ENCODE measurements at places on chromosomes 16 and 17.

DNA sequence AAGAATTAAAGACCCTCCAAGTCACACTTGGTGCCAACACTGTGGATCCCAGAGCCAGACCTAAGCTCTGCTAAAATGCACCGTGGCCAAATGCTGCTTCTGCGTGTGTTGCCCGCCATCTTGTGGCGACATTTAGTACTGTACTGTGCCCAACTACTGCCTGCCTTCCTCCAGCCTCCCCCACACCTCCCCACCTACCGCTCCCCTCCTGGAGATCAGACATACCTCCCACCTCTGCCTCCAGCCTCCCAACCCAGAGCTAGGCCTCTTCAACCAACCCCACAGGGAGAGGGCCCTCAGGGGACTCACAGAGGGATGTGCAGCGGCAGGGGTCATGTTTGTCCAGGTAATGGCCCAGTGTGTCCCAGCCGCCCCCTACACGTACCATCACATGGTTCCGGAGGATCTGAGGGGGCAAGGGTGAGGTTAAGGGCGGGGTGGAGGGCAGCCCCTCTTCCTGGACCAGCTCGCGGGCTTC, 5.5 kb downstream of the GAS2L2 start:
- peak; percentile 90 for DNase-seq

- no peak for DNase-seq
These were observed 36.6 kb upstream of the CHMP6 start for GRCh38 chr17:80955078-80955477.

DNA sequence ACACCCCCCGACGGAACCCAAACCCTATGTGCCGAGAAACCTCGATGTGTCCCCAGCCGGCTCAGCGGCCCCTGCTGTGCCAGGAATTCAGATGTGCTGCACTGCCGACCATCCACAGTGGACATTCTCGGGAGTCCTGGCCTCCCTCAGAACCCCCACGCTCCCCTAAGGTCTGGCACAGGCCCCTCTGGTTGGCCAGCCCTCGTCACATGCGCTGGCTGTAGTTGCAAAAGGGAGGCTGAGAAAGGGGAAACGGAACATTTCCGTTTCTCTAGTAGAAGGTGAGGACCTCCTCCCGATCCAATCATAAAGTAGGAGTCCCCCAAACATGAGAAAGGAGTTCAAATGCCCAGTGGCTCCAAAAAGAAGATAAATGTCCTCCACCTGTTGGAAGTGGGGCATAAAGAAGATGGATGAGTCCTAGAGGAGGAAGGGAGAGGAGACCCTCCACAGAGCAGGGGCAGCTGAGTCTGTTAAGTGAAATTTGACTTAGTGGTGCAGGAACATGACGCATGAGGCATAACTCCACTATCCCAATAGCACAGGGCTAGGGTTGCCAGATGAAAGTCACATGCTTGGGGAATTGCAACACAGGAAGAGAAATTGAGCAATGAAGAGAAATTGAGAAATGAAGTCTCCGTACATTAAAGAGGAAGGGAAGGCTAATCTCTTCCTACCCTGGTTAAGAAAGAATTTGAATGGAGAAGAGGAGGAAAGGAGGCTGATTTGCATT, 49.3 kb upstream of the WSB1 start:
- DNase-seq: no peak

- DNase-seq: no peak
These were observed 36.3 kb downstream of the GLG1 start for GRCh38 chr16:74570412-74571301.

GRCh38 chr16:67922740-67923139, 8.9 kb downstream of the CTRL start:
- no peak for DNase-seq

- DNase-seq: no peak
These were observed 132.1 kb downstream of the HS3ST4 start for GRCh38 chr16:25823891-25824290.

DNA sequence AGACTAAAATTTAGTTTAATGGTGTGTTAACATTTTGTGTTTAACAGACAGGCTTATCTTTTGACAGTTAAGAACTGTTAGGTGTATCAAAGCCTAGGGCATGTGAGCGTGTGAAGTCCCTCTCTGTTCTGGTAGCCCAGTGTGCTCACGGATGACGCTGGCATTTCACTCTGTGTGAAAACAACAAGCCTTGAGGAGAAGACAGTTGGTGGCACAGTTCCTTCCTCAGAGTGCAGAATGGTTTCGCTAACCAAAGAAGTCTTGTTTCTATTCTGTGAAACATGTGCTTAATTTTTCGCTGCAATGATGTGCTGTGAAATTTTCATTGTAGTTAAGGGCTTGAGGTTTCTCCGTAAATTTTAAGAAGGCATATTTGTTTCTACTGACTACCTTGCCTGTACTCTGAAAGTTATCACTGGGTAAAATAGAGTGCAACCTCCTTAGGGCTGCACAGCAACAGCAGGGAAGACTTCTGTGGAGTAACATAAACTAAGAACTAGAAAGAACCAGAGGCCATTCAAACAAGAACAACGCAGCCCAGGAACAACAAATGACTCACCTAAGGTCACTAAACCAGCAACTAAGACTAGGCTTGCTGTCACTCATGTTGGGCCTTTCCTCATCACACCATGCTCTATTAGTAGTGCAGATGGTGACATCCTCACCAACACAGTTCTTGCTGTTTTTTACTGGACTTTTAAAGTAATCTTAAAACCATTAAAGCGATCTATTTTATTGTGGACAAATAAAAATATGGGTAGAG, 33.4 kb downstream of the BRD7 start:
- DNase-seq: no peak

DNA sequence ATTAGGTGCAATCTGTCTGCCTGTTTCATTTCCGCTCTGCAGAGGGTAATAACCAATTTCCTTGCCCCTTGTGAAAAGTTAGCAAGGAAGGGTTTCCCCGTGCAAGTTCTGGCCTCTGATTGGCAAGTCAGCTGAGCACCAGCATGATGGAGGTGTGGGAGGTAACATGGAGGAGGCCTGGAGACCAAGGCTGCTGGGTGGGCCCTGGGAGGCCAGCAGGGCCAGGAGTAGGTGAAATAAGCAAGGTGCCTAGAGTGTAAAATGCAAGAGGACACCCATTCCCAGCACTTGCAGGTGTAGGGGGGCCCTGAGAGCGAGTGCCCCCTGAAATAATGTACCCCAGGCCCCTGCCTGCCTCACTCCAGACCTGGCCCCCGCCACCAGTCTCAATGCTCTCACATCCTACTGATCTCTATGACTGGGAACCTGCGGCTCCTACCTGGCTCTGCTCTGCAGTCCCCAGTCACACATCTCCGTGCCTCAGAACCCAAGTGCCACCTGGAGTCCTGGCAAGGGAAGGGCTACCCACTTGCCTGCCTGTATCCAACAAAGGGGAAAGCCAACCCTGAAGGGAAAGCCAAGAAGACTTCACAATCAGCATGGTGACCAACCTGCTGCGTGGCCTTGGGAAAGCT, 116.2 kb downstream of the C16orf78 start:
- no peak for DNase-seq

GRCh38 chr17:49963626-49964302, 5.2 kb upstream of the DLX4 start:
- no peak for DNase-seq

- no peak for DNase-seq
These were observed 20.7 kb upstream of the PLCG2 start for GRCh38 chr16:81758376-81758775.

DNA sequence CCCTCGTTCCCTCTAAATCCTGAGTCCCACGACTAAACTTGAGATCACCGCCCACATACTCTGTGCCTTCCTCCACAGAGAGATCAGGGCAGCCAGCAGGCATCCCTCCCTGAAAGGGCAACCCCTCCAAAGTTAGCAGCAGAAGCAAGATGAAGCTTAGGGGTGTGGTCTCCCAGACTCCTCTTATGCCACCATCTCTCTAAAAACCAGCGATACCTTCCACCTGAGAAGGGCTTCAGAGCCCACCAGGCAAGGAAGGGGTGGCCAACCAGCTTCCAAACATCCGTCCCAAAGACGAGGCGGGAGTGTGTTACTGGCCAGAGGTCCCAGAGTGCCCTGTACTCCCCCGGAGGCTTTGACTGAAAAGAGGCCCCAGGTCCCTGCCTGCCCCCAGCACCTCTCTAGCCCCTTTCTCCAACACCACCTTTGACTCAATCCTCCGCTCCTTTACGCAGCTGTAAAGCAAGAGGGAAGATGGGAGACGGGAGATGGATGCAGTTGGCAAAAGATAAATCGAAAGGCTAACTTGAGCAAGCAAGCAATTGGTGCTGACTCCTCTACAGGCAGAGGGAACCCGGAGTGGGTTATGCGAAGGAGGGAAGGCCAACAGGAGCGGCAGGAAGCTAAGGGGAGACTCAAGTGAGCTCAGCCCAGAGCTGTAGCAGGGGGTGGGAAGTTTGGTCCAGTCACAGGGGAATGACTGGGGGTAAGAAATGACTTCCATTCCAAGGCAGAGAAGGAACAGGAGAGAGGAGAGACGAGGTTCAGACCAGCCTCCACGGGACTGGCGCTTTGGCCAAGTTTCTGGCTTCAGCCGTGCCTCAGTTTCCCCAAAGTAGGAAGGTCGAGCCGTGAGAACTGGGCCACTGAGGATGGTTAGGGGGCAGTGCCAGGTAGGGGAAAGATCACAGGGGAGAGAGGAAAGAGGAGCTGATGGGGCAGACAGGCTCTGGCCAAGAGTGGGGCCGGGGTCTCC, 1.0 kb downstream of the ST3GAL2 start:
- DNase-seq: peak; percentile 29

DNA sequence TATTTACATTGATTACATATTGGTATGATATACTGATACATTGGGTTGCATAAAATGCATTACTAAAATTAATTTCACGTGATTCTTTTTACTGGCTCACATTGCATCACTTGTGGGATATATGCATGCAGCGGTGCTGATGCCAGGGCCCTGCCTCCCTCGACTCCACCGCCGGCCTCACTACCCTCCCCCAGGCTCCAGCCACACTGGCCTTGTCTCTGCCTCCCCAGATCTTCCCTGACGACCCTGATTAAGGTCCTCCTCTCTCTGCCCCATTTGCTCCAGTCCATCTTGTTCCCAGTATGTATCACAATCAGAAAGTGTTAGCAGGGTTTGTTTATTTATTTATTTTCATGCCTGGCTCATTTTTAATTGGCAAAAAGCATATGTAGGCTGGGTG, 306.8 kb downstream of the FOXL1 start:
- no peak for DNase-seq

- no peak for DNase-seq
These were observed 6.6 kb downstream of the CHST5 start for GRCh38 chr16:75529056-75529905.

DNA sequence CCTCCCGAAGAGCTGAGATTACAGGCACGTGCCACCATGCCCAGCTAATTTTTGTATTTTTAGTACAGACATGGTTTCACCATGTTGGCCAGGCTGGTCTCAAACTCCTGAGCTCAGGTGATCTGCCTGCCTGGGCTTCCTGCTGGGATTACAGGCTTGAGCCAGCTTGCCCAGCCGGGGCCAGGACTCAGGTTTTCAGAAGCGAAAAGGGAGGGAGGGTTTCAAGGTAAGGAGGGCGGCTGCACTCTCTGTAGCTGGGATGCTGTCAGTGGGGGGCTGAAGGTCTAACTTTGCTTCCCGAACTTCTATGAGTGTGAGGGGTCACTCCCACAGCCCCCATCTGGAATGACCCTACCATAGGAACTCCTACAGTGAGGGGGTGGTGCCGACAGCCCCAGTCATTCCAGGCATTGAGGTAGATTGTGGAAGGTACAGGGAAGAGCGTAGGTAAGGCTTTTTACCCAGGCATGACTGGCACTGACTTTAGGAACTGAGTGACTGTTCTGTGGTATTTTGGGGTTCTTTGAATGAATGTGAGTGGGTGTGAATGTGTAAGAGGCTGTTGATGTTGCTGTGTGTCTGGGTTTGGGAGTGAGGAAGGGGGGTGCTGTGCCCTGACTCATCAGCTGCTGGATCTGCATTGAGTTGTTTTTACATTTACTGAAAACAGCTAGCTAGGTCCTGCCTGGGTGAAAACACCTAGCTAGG, 3.8 kb upstream of the C1QL1 start:
- no peak for DNase-seq

- DNase-seq: no peak
These were observed 9.8 kb downstream of the ST6GALNAC1 start for GRCh38 chr17:76633628-76634328.

GRCh38 chr17:4599505-4600281, 15.4 kb downstream of the SMTNL2 start:
- DNase-seq: no peak

GRCh38 chr17:75979705-75980187, 706 bp downstream of the TEN1 start:
- no peak for DNase-seq

DNA sequence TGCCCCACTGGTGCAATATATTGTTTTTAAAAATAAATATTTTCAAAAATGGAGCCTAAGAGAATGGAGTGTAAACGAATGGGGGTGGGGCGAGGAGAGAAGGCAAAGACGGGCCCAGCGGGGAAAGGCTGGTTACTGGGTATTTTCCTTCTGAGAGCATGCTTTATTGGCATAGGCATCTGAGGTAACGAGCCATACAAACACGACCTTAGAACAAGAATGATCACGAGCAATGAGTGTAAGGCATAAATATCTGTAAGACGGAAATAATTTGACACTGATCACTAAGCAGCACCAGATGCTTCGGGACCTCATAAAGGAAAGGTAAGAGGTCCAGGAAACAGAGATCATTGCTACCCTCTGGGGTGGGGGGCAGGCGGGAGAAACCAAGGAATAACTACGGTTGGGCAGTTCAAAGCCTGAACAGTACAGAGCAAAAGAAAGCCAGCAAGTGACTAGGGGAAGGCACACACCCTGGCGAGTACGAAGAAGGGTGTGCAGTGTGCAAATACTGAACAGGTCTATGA, 959 bp downstream of the SSH2 start:
- DNase-seq: no peak

DNA sequence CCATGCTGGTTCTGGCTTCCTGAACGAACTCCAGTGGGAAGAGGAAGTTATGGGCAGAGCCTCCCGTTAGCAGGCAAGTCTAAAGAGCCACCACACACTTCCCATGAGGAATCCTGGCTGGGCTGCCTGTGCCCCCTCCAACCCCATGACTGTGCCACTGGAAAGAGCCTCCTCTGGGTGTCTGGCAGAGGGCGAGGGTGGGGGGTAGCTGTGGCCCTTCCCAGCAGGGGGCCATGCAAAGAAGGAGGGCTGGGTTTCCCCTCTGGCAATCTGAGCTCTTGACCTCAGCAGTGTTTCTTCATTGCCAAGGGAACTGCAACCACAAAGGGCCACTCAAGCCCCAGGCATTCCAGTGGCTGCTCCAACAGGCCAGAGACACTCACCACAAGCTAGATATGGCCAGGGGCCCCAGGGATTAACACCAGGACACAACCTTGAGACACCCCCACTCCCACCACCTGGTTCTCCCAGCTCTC, 1.7 kb upstream of the RRAD start:
- DNase-seq: peak; percentile 70

GRCh38 chr16:65195998-65196397, 74.1 kb upstream of the CDH11 start:
- no peak for DNase-seq

- DNase-seq: peak; percentile 93
These were observed 1.2 kb upstream of the CCDC42 start for GRCh38 chr17:8745586-8746500.

- DNase-seq: no peak
These were observed 5.9 kb downstream of the KRT14 start for GRCh38 chr17:41580687-41581365.

Data from GM13976 (cell line).